ENCODE measurements at places on chromosomes 1 and 21. TPM values are rescaled to one million over a fixed set of nuclear protein-coding genes. Genes with fewer than 3 reads are reported as not detected.

DNA sequence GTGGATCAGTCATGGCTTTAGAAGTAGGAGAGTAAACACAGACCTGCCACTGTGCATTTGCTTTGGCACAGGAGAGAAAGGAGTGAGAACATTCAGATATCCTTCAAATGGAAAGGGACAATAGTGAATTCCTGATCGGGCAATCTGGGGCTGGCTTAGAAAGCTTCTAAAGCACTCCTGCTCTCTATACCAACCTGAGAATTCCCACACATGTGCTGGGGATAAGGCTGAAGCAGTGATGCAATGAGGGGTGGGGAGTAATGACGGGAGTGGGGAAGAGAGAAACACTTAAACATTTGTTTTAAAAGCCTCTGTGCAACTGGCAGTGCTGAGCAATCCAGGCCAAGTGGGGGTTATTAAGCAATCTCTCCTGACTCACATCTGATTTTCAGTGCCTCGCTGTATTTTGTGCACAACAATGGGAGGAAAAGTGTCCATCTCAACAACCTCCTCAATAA lies 108.8 kb downstream of the KIAA0319L start:
- DNase-seq: no peak

DNA sequence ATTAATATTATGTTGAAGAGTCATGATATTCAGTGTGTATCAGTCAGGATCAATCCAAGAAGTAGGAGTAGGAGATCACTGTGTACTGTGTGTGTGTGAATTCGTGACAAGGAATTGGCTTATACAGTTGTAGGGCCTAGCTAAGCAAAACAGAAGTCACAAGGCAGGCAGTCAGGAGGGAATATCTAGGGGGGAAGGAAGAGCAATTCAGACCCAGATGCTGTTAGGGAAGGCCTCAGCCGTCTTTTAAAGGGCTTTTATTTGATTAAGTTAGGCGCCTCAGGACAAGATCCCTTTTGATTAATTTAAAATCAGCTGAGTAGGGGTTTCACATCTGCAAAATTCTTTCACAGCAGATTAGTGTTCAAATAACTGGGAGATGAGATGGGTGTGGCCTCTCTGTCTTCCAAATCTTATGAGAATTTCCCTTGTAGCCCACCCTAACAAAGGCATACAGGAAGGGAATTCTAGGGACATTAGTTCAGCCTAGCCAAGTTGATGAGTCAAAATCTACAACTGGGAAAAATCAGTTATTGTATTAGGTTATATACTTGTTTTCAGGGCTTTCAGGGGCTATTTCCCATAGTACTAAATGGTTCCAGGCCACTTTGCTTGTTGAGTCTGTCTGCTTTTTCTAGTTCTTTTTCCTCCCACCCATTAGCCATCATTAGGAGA lies 47.4 kb downstream of the ALG6 start:
- DNase-seq: peak; percentile 40

GRCh38 chr1:98126740-98127139 lies 205.9 kb upstream of the DPYD start:
- no peak for DNase-seq

GRCh38 chr1:72397786-72398185 lies 115.4 kb upstream of the NEGR1 start:
- DNase-seq: no peak

- no peak for DNase-seq
Measured at GRCh38 chr21:14559102-14559501, 13.0 kb upstream of the SAMSN1 start.

The COG2 gene
- total RNA-seq: 44.1 TPM

- DNase-seq: peak; percentile 81
Measured at GRCh38 chr1:151984313-151984956, 9.2 kb downstream of the S100A10 start.

The OR2AK2 gene
- not detected for total RNA-seq

- no peak for DNase-seq
Measured at GRCh38 chr1:232911027-232911599, 39.3 kb upstream of the NTPCR start.

The FCN3 gene
- total RNA-seq: not detected

The FCRL5 gene
- not detected for total RNA-seq

DNA sequence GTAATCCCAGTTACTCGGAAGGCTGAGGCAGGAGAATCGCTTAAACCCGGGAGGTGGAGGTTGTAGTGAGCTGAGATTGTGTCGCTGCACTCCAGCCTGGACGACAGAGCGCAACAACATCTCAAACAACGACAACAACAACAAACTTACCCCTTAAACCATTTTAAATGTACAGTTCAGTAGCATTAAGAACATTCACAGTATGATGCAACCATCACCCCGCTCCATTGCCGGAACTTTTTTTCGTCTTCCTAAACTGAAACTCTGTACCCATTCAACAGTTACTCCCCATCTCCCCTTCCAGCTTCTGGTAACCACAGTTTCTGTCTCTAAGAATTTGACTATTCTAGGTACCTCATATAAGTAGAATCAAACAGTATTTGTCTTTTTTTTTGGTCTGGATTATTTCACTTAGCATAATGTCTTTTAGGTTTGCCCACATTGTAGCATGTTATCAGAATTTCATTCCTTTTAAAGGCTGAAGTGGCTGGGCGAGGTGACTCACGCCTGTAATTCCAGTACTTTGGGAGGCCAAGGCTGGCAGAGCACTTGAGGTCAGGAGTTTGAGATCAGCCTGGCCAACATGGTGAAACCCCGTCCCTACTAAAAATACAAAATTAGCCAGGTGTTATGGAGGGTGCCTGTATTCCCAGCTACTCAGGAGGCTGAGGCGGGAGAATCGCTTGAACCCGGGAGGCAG lies 19.6 kb downstream of the CA6 start:
- DNase-seq: peak; percentile 58

- no peak for DNase-seq
Measured at GRCh38 chr1:43708002-43708410, 670 bp downstream of the ST3GAL3 start.

DNA sequence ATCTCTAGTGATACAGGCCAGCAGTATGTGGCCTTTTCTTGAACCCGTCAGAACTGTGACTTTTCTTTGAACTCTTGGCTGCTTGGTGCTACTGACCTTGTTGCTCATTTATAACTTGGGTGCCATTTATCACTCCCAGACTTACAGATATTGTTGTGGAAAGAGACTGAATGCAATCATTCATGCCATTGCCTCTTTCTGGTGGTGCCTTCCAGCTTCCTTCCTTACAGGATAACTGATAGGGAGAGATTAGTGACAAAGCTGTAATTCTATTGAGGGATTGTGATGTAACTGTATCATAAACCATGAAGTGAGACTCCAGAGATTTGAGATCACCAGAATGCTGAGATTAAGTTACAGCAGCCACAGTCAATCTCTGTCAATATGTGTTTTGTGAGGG lies 256.5 kb downstream of the USP25 start:
- no peak for DNase-seq

DNA sequence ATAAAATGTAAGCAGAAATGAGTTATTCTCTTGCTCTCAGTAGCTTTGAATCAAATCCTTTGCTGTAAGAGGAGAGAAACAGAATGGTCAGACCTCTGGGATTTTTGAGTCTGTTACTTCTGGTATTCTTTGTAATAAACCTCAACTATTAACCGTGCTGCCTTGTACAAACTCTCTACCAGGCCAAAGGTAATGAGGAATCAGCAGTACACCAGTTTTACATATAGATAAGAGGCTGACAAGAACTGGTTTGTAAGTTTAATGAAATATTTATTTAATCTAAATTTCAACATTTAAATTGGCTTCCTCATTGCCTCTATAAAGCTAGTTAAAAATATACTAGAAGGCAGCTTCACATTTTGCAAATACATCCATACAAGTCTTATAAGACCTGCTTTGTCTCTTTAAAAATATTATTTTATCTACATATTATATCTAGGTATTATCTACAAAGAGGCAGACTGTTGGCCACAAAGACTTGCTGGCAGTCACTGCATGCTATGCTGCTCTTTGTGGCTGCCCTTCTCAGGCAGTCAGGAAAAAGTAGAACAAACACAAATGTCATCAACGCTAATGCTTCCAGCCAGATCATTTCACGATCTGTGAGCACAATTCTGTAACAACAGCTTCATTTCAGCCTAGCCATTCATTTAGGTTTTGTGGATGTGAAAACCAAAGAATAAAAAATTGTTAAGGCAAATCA lies 173.0 kb downstream of the GABPA start:
- DNase-seq: peak; percentile 48

DNA sequence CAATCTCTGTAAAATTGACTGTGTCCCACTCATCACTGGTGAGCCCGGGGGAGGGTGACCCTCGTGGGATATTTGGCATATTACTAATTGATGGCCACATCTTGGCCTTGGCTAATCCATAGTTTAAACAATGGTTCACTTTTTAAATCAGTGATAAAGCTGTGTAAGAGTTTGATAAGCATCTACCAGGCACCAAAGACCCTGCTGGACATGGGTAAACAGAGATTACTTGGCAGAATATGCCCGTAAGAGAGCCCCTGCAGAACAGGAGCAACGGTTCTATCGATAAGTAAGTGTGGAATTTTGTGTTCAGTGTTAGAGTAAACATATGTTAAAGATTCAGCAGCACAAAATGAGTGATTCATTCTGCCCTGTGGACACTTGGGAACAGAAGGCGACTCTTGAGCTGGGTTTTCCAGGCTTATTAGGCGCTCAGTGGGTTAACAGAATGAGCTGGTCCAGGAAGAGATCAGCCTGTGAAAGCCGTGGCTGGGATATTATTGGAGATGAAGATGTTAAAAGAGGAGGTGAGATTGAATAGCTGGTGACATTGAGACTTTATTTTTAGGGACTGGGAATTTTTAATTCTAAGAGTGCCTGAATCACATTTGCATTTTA lies 55.9 kb downstream of the CNST start:
- no peak for DNase-seq

The SLC45A1 gene
- 0.12 TPM for total RNA-seq

GRCh38 chr1:222224156-222224555 lies 323.7 kb downstream of the HHIPL2 start:
- no peak for DNase-seq

DNA sequence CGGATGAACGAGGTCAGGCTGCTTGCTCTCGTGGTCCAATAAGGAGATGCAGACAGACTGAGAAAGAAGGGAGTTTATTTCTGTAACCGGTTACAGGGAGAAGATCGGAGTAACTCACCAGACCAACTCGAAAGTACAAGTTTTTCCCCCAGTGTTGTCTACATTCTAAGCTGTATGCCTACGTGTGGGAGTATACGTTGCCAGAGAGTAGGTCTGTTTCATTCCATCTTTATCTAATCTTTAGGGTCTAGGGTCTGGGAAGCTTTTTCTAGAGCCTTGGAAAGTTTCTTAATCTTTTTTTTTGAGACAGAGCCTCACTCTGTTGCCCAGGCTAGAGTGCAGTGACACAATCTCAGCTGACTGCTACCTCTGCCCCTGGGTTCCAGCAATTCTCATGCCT lies 4.7 kb upstream of the PADI1 start:
- no peak for DNase-seq

The SLC25A34 gene
- total RNA-seq: 1.5 TPM

GRCh38 chr1:40315795-40316594 lies 1.1 kb downstream of the COL9A2 start:
- DNase-seq: peak; percentile 73

The KDF1 gene
- total RNA-seq: not detected

The CD84 gene
- 17.7 TPM for total RNA-seq

The RGS2 gene
- 5.2 TPM for total RNA-seq

DNA sequence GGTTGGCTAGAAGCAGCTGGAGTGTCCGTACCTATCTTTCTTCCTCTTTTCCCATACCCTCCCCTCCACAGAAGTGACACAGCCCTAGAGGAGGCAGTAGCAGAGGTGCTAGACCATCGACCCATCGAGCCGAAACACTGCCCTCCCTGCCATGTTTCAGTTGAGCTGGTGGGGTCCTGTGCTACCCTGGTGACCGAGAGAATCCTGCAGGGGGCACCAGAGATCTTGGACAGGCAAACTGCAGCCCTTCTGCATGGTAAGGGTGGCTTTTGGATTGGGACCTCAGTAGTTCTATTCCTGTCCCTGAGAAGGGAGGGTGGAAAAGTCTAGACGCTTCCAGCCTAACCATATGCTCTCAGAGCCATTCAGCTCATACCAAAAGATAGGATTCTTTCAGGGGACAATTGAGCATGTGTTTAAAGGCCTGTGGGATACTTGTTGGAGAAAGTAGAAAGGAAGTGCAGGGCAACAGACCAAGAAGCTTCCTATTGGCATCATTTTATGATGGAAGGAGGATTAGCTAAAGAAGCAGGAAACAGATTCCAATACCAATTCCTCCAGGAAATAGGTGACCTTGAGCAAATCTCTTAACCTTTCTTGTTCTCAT lies 11.7 kb upstream of the BNIPL start:
- DNase-seq: peak; percentile 95

The SPRR5 gene
- total RNA-seq: not detected

DNA sequence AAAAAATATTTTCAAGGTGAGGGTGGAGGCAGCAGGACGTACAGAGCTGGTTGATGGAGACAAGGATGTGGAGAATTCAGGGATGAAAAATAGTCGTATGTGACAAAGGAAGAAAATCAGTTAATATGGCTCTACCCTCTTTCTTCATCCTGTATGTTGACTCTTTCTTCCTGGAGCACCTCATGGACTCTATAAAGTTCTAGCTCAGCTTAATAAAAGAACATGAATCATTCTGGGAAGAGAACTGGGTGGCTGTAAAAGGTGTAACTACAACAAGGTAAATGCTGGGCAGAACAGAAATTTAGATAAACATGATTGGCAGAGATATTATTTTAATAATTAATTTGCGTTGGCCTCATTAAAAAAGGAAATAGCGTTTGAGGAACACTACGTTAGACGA lies 241.8 kb upstream of the MAP1LC3C start:
- no peak for DNase-seq

DNA sequence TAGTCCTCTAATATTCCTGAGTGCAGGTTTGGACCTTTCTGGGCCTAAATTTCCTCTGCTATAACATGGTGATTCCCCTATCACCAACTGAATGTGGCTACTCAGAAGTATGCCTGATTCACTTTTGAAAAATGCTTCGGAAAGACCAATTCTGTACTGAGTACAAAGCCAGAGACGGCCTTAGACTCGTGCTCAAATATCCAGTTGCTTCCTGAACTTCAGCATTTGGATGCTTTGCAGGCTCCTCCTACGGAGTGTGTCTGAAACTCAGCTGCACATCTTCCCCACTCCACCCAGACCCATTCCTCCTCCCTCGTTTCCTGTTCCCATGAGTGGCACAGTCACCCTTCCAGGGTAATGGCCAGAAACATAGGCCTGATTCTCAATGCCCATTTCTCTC lies 98.4 kb upstream of the GADD45A start:
- DNase-seq: no peak

GRCh38 chr1:47782414-47783166 lies 214.6 kb downstream of the TRABD2B start:
- DNase-seq: no peak

GRCh38 chr1:20729155-20729931 lies 3.2 kb downstream of the SH2D5 start:
- no peak for DNase-seq

GRCh38 chr1:69406244-69406643 lies 161.5 kb upstream of the LRRC7 start:
- no peak for DNase-seq

- DNase-seq: no peak
Measured at GRCh38 chr1:1236945-1237873, 5.2 kb downstream of the B3GALT6 start.

- no peak for DNase-seq
Measured at GRCh38 chr1:10178597-10179405, 31.6 kb upstream of the KIF1B start.

The TNFRSF4 gene
- 702 TPM for total RNA-seq

The STK40 gene
- 40.6 TPM for total RNA-seq
